Caki2 (cell line): ENCODE measurements at places on chromosomes 3 and 15. TPM values are rescaled to one million over a fixed set of nuclear protein-coding genes. Genes with fewer than 3 reads are reported as not detected.

GRCh38 chr3:186270701-186271100 is 91.3 kb downstream of the DGKG start:
- no peak for DNase-seq

DNA sequence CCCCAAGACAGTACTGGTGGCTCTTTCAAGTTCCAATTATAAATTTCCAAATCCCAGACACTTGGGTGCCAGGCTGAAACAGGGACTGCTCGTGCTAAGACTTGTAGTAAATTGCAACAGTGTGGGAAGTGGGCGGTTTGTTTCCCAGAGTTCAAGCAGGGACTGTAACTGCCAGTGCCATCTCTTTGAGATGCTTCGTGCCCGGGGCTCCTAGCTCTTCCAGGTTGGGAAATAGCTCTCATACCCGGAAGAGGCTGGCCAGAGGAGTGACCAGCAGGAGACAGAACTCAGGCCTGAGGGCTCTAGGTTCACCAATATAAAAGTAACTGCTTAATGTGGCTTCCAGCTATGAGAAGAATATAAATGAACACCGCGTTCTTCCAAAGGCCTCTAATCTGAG is 54.0 kb upstream of the NEO1 start:
- DNase-seq: no peak

The UROC1 gene
- not detected in 2 replicates for total RNA-seq

- peak; percentile 37 for DNase-seq
These were observed 130.2 kb upstream of the TPRG1 start for GRCh38 chr3:189041482-189042090.

The TNFSF10 gene
- 2.2 and 3.4 TPM in 2 replicates for total RNA-seq

GRCh38 chr15:77862651-77863104 is 214.8 kb downstream of the TBC1D2B start:
- DNase-seq: no peak

The SH2D7 gene
- total RNA-seq: not detected in 2 replicates

GRCh38 chr3:5010706-5011554 is 31.7 kb downstream of the BHLHE40 start:
- DNase-seq: no peak

The RAB6B gene
- total RNA-seq: 0.07 TPM in 1 of 2 replicates, not detected in the other

DNA sequence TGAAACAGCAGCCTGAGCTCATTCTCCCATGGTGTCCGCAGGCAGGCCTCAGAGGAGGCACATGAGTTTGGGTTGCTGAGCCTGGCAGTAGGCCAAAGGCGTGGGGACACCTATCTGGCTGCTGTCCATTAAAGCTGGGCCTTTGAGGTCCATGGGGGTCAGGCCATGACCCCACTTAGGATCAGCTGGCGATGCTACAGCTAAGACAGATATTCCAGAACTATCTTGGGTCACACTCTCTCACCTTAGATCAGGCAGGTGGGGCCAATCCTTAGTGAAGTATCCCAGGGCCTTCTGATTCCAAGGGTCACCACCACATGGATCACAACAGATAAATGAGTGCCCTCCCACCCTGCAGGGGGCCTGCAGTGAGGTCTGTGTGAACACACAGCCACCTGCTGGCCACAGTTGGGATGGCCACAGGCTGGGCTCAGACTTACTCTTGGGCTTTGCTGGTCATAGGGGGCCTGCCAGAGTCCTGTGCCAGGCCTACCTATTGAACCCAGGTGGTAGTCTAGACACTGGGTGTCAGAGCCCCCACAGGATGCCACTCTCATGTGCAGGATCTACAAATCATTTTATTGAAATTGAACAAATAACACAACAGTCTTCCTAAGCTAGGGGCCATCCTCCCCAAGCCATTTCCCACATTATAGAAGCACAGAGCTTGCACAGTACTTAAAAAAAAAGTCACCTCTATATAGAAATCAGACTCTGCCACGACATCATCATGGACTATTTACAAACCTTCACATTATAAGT is 2.0 kb upstream of the HYAL2 start:
- peak; percentile 49 for DNase-seq

DNA sequence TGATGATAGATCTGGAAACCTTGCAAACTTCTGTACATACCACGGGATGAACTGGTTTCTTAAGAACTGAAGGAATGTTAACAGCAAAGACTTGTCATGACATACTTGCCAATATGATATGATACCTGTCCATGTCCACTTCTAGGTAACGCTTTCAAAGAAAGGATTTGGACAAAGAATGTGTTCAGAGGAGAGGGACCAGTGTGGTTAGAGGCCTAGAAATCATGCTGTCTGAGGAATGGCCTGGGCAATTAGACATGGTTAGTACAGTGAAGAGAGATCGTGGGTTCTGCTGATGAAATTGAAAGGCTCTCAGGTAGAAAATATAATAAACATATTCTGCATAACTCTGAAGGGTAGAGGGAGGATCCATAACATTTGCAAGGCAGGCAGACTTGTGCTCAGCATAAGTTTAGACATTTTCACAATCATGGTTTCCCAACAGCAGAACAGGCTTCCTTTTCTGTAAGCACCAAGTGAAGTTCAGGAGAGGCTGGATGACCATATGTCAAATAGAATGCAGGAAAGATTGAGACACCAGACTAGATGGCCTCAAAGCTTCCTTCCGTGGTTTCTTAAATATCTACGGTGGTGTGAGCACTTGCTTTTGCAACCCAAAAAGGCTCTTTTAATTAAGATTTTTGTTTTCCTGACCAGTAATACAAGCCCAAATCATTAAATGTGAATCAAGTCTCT is 39.9 kb downstream of the TGFBR2 start:
- DNase-seq: no peak

DNA sequence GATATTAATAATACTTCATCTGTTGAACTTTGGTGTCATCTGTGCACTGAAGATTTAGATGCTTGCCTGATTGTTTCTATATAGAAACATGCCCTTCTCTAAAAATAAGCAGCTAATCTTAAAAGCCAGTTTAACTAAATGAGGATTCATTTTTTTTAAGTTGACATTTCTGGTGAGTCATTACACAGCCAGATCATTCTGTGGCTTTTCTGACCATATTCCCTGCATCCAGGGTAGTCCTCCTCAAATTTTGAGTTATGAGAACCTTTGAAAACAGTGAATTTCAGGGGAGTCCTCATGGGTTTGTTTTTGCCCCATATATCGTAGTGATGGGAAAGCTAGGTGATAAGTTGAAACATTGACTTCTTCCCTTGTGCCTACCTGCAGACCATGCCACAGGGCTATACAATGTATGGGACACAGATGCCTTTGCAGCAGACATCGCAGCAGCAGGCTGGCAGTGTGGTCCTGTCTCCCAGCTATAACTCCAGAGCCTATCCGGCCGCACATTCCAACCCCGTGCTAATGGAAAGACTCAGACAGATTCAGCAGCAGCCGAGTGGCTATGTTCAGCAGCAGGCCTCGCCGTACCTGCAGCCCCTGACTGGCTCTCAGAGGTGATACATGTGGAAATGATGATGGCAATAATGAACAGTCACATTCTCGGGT is 26.5 kb upstream of the P2RY12 start:
- DNase-seq: no peak

The ADGRG7 gene
- total RNA-seq: not detected in 2 replicates
